ENCODE measurements at places on chromosomes 11 and 22. TPM values are rescaled to one million over a fixed set of nuclear protein-coding genes. Genes with fewer than 3 reads are reported as not detected.

TMEM191B gene
- total RNA-seq = 0.62 TPM

C1QTNF4 gene
- total RNA-seq = 0.21 TPM

PDE2A gene
- 0.62 TPM for total RNA-seq

DNA sequence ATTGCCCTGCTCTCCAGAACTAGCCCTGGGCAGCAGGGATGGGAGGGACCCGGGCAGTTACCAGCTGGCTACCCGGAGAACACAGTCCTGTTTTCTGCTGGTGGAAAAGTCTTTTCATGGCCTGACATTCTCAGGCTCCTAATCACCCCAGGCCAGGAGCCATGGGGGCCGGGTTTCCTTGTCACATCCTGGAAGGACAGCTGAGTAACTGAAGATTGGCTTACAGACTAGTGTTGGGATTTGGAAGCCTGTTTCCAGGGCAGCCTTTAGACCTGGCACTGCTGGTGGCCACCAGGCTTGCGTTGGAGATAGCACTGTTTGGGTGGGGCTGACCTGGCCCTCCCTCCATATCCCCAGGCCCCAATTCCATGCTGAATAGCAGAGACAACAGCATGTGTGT lies 349.0 kb downstream of the CTTN start:
- H3K4me3 ChIP-seq = no peak overlapping the region
- H3K27me3 ChIP-seq = peaks cover 1% of the 10 kb centered on the region
- no peak overlapping the region for H3K27ac ChIP-seq
- H3K36me3 ChIP-seq = no peaks in the 10 kb centered on the region
- no peaks in the 10 kb centered on the region for H3K4me1 ChIP-seq

- peaks cover 23% of the 10 kb centered on the region for H3K4me1 ChIP-seq
- H3K27ac ChIP-seq = no peak overlapping the region
- DNase-seq = no peak
- H3K4me3 ChIP-seq = peak overlapping the region; percentile 46
Measured at GRCh38 chr11:11845071-11845470, 3.3 kb downstream of the USP47 start.

GRCh38 chr11:96197801-96198701 lies 144.9 kb downstream of the MAML2 start:
- no peak overlapping the region for H3K4me3 ChIP-seq
- no peak for DNase-seq
- H3K27ac ChIP-seq = peak overlapping the region; percentile 68
- H3K36me3 ChIP-seq = peaks cover 26% of the 10 kb centered on the region

DNA sequence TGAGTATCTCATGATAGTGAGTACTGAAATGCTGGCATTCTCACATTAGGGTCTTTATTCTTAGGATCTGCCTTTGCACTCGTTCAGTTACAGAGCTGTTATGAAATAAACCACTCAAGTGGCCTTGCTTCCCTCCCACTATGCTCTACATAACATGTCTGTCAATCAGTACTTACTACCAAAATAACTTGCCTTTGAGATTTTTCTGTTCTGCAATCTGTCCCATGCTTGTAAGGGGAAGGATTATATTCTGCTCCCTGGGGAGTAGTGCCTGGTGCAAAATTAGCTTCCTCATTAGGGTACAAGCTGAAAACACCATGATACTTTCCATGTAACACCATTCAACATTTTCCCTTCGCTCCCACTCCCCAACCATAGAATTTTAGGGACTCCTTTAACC lies 1.9 kb upstream of the GRAP2 start:
- no peaks in the 10 kb centered on the region for H3K27me3 ChIP-seq
- H3K36me3 ChIP-seq = peaks cover 11% of the 10 kb centered on the region
- H3K4me1 ChIP-seq = peaks cover 21% of the 10 kb centered on the region
- H3K27ac ChIP-seq = no peak overlapping the region
- H3K4me3 ChIP-seq = no peak overlapping the region

GRCh38 chr22:28832731-28833130 lies 32.4 kb upstream of the XBP1 start:
- peaks cover 25% of the 10 kb centered on the region for H3K36me3 ChIP-seq
- no peak for DNase-seq
- H3K4me3 ChIP-seq = no peak overlapping the region
- H3K4me1 ChIP-seq = peaks cover 19% of the 10 kb centered on the region

- peaks cover 3% of the 10 kb centered on the region for H3K4me1 ChIP-seq
- H3K27ac ChIP-seq = no peak overlapping the region
- no peaks in the 10 kb centered on the region for H3K36me3 ChIP-seq
- no peak for DNase-seq
- no peaks in the 10 kb centered on the region for H3K27me3 ChIP-seq
Measured at GRCh38 chr11:68107689-68108088, 13.5 kb downstream of the CHKA start.

GRCh38 chr11:33598426-33599069 lies 102.1 kb downstream of the C11orf91 start:
- DNase-seq = no peak
- no peak overlapping the region for H3K27ac ChIP-seq

DNA sequence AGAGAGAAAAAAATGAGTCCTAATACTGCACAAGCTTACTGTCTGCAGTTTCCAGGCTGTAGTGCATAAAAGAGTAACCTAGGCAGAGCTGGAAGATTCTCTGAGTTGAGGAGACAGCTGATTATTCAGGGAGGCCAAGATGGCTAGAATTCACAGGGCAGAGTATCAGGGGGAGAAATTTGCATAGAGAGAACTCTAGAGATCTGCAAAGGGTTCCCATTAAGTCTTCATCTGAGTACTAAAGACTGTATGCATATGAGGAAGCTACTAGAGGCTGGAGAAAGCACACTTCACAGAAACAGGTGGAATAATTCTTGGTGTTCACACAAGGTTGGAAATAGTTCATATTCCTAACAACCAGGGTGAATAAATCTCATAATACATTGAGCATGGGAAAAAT lies 66.6 kb upstream of the RRAS2 start:
- no peaks in the 10 kb centered on the region for H3K36me3 ChIP-seq
- H3K4me1 ChIP-seq = no peaks in the 10 kb centered on the region
- H3K27me3 ChIP-seq = peaks cover 4% of the 10 kb centered on the region
- H3K27ac ChIP-seq = no peak overlapping the region
- no peak for DNase-seq
- no peak overlapping the region for H3K4me3 ChIP-seq

DNA sequence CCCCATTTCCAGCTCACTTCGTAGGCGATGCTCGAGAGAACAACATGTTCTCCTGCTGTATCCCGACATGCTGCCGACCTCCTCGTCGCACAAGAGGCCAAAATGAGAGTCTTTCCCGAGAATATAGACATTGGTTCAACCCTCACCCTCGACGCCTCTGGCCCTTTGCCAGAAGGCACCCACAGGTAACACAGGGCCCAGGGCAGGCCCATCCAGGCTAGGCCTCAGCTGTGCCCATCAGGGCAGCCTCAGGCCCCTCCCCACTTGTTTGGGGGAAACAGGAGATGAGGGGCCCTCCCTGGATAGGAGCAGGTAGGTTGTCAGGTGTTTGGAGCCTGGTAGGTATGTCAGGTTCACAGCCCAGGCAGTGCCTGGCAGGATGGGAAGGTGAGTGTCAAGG lies 2.7 kb upstream of the RGL4 start:
- no peak overlapping the region for H3K4me3 ChIP-seq
- H3K27ac ChIP-seq = no peak overlapping the region
- H3K36me3 ChIP-seq = peaks cover 15% of the 10 kb centered on the region
- no peaks in the 10 kb centered on the region for H3K27me3 ChIP-seq
- peaks cover 3% of the 10 kb centered on the region for H3K4me1 ChIP-seq

DNA sequence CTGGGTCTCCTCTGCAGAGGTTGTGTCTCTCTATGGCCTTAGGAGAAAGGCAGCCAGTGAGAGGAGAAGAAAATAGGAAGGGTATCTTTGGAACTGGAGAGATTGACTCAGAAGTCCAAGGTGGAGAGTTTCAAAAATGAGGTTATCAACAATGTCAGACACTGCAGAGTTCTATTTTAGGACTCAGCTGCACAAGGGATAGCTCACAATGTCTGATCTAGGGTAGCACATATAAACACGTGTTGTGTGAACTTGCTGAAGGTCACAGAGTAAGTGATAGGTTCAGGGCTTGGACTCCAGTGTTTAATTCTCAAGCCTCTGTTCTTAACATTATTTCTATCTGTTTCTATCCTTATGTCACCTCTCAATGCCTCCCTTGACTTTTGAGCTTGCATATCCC lies 305.0 kb upstream of the LARGE1 start:
- H3K4me1 ChIP-seq = no peaks in the 10 kb centered on the region
- H3K4me3 ChIP-seq = no peak overlapping the region
- no peaks in the 10 kb centered on the region for H3K36me3 ChIP-seq
- no peak overlapping the region for H3K27ac ChIP-seq
- DNase-seq = no peak

GRCh38 chr11:106986261-106986660 lies 32.0 kb downstream of the GUCY1A2 start:
- H3K36me3 ChIP-seq = no peaks in the 10 kb centered on the region
- no peak overlapping the region for H3K27ac ChIP-seq
- no peaks in the 10 kb centered on the region for H3K4me1 ChIP-seq
- no peak overlapping the region for H3K4me3 ChIP-seq

DNA sequence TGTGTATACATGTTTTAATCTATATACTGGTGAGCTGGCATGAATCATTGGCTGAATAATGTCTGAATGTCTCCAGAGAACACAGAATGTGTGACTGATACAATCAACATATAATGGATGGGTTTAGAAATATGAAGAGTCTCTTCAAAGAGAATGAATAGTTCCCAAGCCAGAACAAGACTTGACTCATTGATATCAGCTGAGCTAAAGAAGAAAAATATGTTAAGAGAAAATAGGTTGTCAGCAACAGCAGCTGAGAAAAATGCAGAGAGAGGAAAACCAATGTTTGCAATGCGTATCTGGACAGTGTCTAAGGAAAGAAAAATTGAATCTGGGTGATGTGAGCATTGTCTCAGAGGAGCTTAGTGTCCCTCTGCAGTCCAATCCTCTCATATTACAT lies 1281.8 kb upstream of the TENM4 start:
- DNase-seq = no peak
- H3K27ac ChIP-seq = no peak overlapping the region
- no peaks in the 10 kb centered on the region for H3K27me3 ChIP-seq
- no peak overlapping the region for H3K4me3 ChIP-seq
- H3K36me3 ChIP-seq = no peaks in the 10 kb centered on the region
- H3K4me1 ChIP-seq = no peaks in the 10 kb centered on the region

GRCh38 chr22:20436307-20436767 lies 1.3 kb downstream of the SCARF2 start:
- peaks cover 5% of the 10 kb centered on the region for H3K4me1 ChIP-seq
- no peak overlapping the region for H3K4me3 ChIP-seq
- H3K36me3 ChIP-seq = peaks cover 9% of the 10 kb centered on the region
- peaks cover 54% of the 10 kb centered on the region for H3K27me3 ChIP-seq

DNA sequence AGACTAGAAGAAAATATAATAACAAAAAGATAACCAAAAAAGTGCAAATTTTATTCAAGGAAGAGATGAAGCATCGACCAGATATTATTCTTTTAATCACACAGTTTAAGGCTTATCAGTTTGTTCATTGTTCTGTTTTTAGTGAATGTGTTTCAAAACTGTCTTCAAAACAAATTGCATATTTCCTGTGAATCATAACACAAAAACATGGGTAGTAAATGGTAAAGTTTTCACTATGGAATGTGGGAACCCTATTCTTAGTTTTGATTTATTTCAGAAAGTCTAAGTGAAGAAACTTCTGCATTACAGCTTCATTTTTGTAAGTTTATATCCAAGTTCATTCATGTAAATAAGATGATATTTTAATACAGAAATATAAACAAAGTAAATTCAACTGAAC lies 207.6 kb upstream of the LUZP2 start:
- no peak overlapping the region for H3K4me3 ChIP-seq
- H3K27me3 ChIP-seq = no peaks in the 10 kb centered on the region
- no peaks in the 10 kb centered on the region for H3K4me1 ChIP-seq
- H3K36me3 ChIP-seq = no peaks in the 10 kb centered on the region
- DNase-seq = no peak

DNA sequence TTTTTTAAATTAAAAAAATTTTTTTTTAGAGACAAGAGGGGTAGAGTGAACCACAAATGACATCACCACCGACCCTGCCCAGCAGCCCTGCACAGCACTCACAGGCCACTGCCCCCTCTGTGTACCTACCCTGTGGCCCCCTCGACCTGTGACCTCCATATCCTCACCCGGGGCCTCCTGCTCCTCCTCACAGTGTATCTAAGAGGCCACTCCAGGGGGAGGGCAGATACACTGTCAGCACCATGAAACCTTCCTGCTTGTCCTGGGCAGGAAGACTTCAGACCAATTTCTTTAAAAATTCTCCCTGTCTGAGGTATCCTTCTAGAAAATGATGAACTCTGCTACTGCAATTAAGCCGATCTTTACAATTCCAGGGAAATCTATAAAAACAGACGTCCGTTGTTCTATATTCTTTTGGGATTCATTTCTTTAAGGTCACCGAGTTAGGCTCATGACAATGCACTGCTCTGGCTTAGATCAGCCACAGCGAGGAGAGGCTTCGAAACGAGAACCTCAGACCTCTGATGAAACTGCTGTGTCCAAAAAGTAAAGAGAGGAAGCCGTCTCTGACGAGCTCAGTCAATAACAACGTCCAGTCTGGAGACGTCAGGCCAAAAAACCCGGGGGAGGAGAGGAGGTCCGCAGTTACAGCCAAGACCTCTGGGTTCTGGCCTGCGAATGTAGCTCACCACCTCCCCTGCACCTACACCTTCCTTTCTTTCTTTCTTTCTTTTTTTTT lies 17.5 kb downstream of the NFAM1 start:
- H3K4me3 ChIP-seq = no peak overlapping the region
- no peak overlapping the region for H3K27ac ChIP-seq
- no peaks in the 10 kb centered on the region for H3K36me3 ChIP-seq
- DNase-seq = no peak

GRCh38 chr22:46951973-46952372 lies 189.5 kb downstream of the TBC1D22A start:
- DNase-seq = no peak
- H3K27ac ChIP-seq = no peak overlapping the region
- no peaks in the 10 kb centered on the region for H3K27me3 ChIP-seq

DNA sequence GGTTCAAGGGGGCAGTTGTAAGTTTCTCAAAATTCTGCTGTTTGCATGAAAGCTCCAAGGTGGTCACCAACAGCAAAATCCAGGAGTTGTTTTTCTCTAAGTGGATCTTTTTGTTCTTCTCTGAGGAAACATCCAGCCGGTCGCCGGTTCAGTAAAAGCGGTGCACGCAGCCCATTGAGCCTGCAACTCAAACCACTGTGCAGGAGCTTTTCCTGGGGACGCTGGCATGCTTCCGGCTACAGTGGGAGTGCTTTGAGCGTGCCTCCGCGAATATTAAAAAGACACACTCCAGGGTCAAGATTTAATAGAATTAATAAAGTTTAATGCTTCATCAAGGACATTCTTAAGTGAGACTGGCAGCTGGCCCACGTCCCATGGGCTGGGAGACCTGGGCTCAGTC lies 25.4 kb downstream of the IGF2 start:
- no peak overlapping the region for H3K4me3 ChIP-seq
- no peak overlapping the region for H3K27ac ChIP-seq
- H3K4me1 ChIP-seq = no peaks in the 10 kb centered on the region
- DNase-seq = no peak
